Stomach (tissue), 19 donors: ENCODE measurements at places on chromosomes 2 and 18. TPM values are rescaled to one million over a fixed set of nuclear protein-coding genes. Genes with fewer than 3 reads are reported as not detected.

Gene G6PC2
- total RNA-seq: not detected

Gene ANKAR
- 8.2 TPM for total RNA-seq

Gene CCL20
- total RNA-seq: not detected

Gene CNNM4
- total RNA-seq: 2.7 TPM

Gene EMILIN1
- 51.1 TPM for total RNA-seq

Gene RFX8
- 0.92 TPM for total RNA-seq

Gene HSPD1
- 98.2 TPM for total RNA-seq

Gene PLEKHB2
- total RNA-seq: 118 TPM

Gene PRKAG3
- not detected for total RNA-seq

Gene ZSWIM2
- not detected for total RNA-seq

Gene ZNF892
- 2.3 TPM for total RNA-seq

Gene CHRNG
- total RNA-seq: not detected

Gene HAAO
- 18.5 TPM for total RNA-seq

Gene SUMO1
- total RNA-seq: 41.4 TPM

Gene SERPINB8
- 12.5 TPM for total RNA-seq

Gene CYTIP
- total RNA-seq: 24.8 TPM

Gene EHD3
- 0.45 TPM for total RNA-seq

Gene RNF152
- 55.2 TPM for total RNA-seq

Gene ABCG8
- total RNA-seq: not detected

Gene TBR1
- not detected for total RNA-seq

Gene REG3G
- not detected for total RNA-seq

Gene TCF7L1
- total RNA-seq: 6.4 TPM

Gene L3MBTL4
- 23.3 TPM for total RNA-seq

Gene CLHC1
- 43.9 TPM for total RNA-seq

Gene GALNT14
- 1.1 TPM for total RNA-seq

Gene LYG1
- not detected for total RNA-seq

Gene NHEJ1
- total RNA-seq: 25.5 TPM

Gene SAG
- total RNA-seq: not detected

Gene NAGK
- total RNA-seq: 25.9 TPM

Gene NR4A2
- 7.7 TPM for total RNA-seq

Gene GPR75
- not detected for total RNA-seq

Gene PDCL3
- not detected for total RNA-seq

Gene ADD2
- total RNA-seq: 0.87 TPM

Gene CDH19
- 52.5 TPM for total RNA-seq

Gene GAREM2
- not detected for total RNA-seq

Gene MYO1B
- 123 TPM for total RNA-seq

Gene CRYGD
- not detected for total RNA-seq

Gene MALL
- 2.3 TPM for total RNA-seq

Gene CGREF1
- total RNA-seq: 1.4 TPM

Gene GKN1
- total RNA-seq: 116 TPM

Gene CPLX4
- not detected for total RNA-seq

Gene POMC
- total RNA-seq: 0.92 TPM
